ENCODE measurements at places on chromosomes 2 and 18.
A peak's percentile ranks its signal among the peaks of the same experiment; 100 is the strongest.

DNA sequence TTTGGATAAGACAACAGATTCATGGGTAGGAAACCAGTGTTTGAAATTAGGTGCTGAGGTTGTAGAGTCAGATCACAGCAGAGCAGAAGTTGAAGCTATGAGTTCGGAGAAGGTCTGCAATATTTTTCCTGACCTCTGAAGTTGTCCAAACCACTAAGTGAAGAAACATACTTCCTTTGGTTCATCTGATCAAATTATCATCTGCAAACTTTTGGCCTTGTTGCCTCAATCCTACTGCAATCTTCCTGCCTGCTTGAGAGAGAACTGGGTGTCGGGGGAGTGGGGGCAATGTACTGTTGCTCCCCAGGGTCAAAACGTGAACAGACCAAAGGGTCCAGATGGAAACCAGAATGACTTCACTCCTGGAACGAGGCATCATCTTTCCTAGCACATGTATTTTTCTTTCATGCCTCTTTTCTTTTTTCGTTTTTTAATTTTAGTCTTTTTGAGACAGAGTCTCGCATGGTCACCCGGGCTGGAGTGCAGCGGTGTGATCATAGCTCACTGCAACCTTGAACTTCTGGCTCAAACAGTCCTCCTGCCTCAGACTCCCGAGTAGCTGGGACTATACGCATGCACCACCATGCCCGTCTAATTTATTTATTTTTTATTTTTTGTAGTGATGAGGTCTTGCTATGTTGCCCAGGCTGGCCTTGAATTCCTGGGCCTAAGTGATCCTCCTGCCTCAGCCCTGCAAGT, 42.7 kb downstream of the RAB31 start:
- DNase-seq = no peak

GRCh38 chr2:118836411-118836930, 11.0 kb downstream of the EN1 start:
- no peak for DNase-seq

DNA sequence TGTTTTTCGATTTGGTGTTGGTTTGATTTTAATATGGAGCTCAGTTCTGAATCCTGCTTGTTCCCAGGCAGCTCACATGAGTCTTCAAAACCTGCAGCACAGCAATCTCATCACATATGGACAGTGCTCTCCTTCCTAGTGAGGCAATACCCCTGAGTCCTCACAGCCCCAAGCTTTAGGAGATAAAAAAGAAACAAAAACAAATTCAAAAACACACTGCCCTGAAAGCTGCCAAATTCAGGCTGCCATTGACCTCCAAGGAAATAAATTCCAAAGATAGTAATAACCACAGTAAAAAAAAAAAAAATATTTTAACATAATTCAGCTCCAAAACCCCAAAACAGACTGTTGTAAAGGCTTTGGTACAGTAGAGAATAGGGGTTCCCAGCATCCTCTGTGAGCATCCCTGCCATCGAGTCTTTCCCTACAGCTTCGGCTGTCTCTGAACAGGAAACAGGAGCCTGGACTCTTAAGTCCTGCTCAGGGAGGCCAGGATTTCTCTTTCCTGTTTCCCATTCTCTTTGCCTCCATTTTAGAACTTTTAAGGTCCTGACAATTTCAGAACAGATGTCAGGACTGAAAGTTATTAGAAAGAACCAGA, 14.7 kb upstream of the SP3 start:
- no peak for DNase-seq

- DNase-seq = no peak
These were observed 17.2 kb upstream of the ASXL3 start for GRCh38 chr18:33560686-33561370.

DNA sequence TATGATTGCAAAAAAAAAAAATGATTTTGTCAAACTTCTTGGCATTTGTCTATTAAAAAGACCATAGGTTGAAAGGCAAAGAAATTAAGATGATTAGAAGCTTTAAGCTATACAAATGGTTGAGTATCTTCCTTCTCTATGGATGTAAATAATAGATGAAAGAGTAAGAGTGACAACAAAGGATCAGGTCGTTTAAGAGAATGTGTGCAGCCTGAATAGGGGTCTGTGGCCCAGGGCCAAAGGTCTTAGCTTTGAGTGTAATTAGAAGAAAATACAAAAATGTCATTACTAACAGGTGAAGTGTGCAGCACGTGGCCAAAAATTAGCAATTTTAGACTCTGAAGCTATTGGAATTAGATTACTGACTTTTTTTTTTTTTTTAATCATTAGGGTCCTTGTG, 122.4 kb downstream of the GREB1L start:
- no peak for DNase-seq

DNA sequence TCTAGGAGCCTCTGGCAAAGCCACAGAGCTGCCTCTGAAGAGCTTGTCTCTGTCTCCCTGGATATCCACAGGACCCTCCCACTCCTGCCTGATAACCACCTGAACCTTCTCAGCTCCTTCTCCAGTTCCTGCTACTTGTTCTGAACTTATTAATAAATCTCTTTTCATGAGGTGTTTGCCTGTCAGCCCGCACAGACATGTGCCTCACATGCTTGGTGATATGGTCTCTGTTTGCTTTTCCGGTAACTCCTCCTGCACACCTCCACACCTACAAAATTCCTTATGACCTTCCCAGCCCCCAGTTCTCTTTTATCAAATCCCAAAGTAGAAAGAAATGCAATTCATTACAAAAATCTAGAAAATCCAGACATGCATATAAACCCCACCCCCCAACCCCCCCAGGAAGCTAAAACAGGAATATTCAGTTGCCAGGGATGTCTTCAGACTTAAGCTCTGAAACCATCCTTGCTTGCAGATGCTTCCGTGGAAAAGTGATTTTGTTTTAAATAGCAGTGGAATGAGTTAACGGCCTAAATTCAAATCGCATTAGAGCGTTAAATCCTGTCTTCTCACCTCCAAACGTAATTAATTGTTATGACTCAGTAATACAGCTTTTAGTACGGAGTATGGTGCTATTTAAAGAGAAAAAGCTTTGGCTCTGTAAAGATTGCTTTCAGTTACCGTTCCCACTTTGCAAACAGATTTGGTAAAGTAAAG, 2.1 kb upstream of the PID1 start:
- peak; percentile 16 for DNase-seq

DNA sequence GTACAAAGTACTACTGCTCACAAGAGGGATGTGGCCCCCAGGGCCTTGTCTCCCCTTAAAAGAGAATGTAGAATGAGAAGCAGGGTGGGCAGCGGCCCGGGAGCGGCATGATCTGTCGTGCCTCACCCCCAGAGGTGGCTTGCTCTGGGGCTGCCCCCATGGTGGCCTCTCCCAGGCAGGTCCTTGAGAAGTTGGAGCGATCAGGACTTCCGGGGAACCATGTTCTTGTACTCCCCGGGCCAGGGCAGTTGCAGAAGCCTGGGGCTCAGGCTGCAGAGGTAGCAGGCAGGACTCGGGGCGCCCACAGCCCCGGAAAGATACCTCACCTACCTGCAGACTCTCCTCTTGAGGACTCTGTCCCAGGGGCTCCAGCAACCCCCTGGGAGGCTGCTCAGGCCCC, 62.6 kb downstream of the CYP26B1 start:
- DNase-seq = no peak

GRCh38 chr2:67991456-67991855, 71.3 kb downstream of the C1D start:
- no peak for DNase-seq

DNA sequence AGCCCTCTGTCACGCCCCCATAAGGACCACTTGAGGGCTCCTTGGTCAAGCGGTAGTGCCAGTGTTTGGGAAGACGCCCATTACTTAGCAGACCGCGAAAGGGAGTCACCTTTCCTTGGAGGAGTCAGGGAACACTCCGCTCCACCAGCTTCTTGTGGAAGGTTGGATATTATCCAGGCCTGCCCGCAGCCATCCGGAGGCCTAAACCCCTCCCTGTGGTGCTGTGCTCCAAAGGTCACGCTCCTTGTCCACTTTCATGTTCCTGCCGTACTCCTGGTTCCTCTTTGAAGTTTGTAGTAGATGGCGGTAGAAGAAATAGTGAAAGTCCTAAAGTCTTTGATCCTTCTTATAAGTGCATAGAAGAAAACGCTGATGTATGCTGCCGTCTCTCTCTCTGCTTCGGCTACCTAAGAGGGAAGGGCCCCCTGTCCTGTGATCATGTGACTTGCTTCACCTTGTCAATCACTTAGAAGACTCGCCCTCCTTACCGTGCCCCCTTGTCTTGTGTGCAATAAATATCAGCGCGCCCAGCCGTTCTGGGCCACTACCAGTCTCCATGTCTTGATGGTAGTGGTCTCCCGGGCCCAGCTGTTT, 1.7 kb upstream of the CATIP start:
- DNase-seq = no peak

DNA sequence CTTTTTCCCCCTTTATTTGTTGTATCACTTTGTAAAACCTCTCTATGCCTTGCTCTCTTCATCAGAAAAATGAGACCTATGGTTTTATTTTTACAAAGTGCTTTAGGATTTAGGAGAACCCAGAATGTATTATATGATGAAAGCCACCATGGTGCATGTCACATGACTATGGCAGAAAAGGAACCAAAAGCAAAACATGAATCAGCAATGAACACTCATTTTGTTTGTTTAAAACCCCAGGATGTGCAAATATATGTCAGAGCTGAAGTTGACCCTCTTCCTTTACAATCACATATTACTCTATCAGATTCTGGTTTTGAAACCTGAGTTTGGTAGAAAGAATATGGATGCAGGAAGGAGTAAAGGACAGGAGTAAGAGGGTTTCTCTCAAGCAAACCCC, 70.0 kb downstream of the FIGN start:
- no peak for DNase-seq

GRCh38 chr18:22609642-22610041, 191.9 kb upstream of the CTAGE1 start:
- DNase-seq = no peak

DNA sequence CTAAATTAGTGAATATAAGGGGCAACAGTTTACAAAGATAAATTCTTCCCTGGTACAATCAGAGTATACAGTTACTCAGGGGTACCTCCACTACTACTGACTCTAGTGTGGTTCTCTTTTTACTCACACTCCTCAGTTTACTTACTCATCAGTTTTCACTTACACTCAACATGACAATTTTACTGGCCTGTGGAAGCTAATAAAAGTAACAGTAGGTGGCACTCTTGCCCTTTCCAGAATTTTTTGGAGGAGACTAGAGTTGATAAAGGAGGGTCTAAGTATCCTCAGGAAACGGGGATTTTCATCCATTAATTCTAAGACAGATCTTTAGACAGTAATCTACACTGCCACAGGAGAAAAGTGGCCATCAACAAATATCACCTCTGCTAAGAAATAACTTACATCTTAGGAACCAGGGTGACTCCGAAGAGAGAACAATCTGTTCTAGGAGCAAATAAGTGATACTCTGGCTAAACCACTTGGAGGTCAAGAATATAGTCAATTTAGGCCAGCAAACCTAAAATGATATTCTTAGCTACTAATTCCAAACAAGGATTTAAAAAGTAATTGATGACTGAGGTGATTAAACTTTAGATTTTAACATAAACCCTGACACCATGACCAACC, 61.3 kb downstream of the ATL2 start:
- no peak for DNase-seq

- no peak for DNase-seq
These were observed 71.3 kb downstream of the BAZ2B start for GRCh38 chr2:159545085-159545484.

GRCh38 chr18:22189449-22190166, 20.2 kb downstream of the GATA6 start:
- no peak for DNase-seq

- DNase-seq = peak; percentile 20
These were observed 29.6 kb downstream of the STEAP3 start for GRCh38 chr2:119253114-119253702.

DNA sequence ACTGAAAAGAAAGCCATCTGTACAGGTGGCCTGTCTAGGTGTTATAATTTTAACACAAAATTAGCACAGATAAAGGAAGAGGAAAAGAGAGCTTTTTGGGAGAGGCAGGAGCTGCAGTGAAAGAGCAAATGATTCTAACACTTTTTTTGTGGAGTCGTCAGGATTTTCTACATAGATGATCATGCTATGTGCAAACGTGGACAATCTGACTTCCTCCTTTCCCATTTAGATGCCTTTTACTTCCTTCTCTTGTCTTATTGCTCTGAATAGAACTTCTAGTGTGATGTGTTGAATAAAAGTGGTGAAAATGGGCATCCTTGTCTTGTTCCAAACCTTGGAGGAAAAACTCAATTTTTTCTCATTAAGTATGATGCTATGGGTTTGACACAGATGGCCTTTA, 334.5 kb downstream of the NBAS start:
- no peak for DNase-seq

DNA sequence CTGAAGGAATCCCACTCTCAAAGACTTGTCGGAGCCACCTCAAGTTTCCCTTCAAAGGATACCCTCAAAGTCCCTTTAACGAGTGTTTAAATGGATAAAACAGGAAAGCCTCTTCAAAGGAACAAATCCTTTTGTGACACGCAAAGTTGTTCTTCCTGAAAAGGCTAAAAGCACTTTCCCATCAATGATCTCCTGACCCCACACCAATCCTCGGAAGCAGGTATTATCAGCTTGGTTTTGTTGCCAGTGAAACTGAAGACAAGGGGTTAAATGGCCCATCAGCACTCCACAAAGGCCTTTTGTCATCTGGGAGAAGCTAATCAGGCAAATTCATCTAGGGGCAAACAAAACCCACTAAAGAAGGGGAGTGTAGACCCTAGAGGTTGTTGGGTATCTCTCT, 418.0 kb upstream of the ID2 start:
- no peak for DNase-seq

- DNase-seq = no peak
These were observed 430 bp upstream of the CELF4 start for GRCh38 chr18:37565977-37566478.

DNA sequence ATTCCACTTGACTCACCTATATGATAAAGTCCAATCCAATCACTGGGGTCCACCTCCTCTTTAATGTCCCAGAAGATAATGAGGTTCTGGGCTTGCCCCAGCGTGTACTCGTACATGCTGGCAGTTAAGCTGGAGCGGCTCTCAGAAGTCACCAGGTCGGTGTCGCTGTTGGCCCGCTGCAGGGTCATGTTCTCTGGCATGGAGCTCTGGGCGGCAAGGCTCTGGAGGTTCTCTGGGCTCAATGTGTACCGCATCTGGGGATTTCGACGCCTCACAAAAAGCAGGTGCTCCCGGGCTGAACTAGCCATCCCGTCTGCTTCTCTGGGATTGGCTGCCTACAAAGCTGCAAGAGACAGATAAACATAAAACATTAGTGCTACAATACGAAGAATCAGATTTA, 206.4 kb upstream of the CCDC150 start:
- no peak for DNase-seq

- no peak for DNase-seq
These were observed 100.3 kb upstream of the OTOS start for GRCh38 chr2:240240781-240241180.

DNA sequence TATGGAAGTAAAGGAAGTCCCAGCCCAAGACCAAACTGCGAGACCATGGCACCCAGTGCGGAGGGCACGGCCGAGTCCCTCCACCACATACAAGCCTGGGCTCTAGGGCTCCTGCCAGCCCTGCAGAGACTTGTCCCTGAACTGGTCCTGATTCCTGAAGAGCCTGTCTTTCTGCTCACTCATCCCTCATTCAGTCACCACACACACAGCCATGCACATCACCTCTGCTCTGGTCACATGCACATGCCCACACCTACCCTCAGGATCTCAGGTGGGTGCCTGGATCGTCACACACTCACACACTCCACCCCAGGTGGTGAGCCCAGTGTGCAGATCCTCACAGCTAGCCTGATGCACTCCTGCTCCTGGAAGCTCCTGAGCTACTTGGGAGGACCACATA, 71.4 kb upstream of the LAPTM4A start:
- no peak for DNase-seq

GRCh38 chr2:72114693-72115051, 33.0 kb downstream of the CYP26B1 start:
- no peak for DNase-seq

Data from epithelial cell of proximal tubule (primary cell).